ENCODE measurements at places on chromosomes 4 and X. TPM values are rescaled to one million over a fixed set of nuclear protein-coding genes. Genes with fewer than 3 reads are reported as not detected.

Gene DMP1
- under 0.01 TPM for total RNA-seq

Gene CYSLTR1
- total RNA-seq: 0.74 TPM

Gene ZCCHC12
- total RNA-seq: 46.2 TPM

Gene TMEM150C
- 66.9 TPM for total RNA-seq

Gene BGN
- 4.4 TPM for total RNA-seq

Gene ZC4H2
- total RNA-seq: 12.8 TPM

Gene ZNF718
- total RNA-seq: 36.4 TPM

Gene DMD
- total RNA-seq: 49.4 TPM

Gene SLC49A3
- total RNA-seq: 0.49 TPM

Gene POF1B
- under 0.01 TPM for total RNA-seq

Gene MED14
- total RNA-seq: 25.8 TPM

Gene IQCM
- not detected for total RNA-seq

Gene PCSK1N
- 79.4 TPM for total RNA-seq

Gene CSAG3
- total RNA-seq: not detected

Gene FAM3A
- total RNA-seq: 8.4 TPM

Gene LANCL3
- total RNA-seq: 1.5 TPM

Gene IGFBP7
- total RNA-seq: 42.0 TPM

Gene CLDN22
- total RNA-seq: not detected

Gene BEND4
- 8.6 TPM for total RNA-seq

Data from temporal lobe (tissue), 4 donors.